ENCODE measurements at places on chromosomes 4 and X.

DNA sequence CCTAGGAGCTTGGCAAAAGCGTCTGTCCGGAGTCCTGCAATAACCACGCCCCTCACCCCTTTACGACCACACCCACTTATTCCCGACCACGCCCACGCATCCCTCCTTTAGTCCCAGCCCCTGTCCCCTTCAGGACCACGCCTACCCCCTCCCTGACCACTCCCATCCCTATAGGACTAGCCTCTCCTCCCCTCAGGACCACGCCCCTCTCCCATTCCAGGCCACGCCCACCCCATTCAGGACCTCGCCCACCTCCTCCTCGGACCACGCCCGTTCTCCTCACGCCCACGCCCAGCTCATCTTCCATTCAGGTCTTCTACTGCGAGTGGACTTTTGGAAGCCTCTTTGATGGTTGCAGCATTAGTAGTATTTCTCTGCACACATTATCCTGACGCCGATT is 131.2 kb upstream of the STX18 start:
- DNase-seq, result no peak

DNA sequence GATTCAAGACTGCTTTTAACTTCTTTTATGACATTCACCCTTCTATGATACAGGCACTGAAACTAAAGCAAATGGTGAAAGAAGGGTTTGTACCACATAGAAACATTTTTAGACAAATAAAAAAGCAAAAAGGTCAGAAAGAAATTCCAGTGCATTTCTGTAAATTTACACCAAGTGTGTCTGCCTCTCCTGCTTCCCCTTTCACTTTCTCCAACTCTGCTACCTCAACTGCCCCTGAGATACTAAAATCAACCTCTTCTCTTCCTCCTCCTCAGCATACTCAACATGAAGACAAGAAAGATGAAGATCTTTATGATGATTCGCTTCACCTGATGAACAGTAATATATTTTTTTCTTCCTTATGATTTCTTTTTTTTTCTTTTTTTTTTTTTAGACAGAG is 187.9 kb downstream of the LRBA start:
- no peak for DNase-seq

DNA sequence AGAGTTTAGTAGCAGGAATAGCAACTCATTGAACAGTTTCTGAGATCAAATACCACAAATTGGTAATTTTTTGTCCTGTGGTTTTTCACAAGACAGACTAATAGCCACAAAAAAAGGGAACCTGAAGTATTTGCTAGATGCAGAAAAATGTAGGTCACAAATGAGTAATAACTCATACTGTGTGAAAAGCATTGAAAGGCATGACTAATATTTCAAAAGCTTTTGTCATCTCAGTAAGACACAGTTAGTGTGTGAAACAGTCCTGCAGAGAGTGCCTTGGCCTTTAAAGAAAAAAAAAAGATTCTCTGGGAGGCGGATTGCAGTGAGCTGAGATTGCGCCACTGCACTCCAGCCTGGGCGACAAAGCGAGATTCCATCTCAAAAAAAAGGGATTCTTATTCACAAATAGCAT is 31.4 kb upstream of the SLC25A31 start:
- DNase-seq, result no peak

DNA sequence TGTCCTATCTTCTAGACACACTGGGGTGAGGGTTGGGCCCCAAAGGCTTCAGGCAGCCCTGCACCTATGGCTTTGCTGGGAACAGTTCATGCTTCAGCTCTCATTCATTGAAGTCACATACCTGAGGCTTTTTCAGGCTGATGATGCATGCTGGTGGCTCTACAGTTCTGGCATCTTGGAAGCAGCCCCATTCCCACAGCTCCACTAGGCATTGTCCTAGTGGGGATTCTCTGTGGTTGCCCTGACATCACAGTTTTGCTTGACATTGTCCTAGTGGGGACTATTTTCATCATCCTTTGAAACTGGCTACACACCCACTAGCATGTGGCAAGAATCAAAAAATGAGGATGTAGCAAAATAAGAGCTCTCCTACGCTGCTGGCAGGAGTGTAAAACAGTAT is 37.7 kb upstream of the C4orf17 start:
- DNase-seq, result no peak

- no peak for DNase-seq
These were observed 288.7 kb downstream of the PRDM5 start for GRCh38 chr4:120633810-120634209.

DNA sequence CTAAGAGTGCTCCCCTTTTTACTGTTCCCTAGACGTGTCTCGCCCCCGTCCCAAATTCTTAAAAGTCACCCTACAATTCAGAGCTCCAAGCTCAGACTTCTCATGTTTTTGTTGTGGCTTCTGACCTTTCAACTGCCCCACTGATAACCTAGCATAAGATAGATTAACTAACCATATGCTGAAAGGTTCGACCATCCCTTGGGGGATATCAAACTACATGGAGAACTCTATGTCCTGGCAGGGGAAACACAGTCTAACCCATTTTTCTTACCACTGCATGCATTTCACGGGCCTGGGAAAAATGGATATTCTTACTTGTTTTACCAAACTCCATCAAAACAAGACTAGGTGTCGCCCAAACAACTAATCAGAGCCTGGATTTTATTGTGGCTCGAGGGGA is 236.4 kb upstream of the MID1 start:
- no peak for DNase-seq

DNA sequence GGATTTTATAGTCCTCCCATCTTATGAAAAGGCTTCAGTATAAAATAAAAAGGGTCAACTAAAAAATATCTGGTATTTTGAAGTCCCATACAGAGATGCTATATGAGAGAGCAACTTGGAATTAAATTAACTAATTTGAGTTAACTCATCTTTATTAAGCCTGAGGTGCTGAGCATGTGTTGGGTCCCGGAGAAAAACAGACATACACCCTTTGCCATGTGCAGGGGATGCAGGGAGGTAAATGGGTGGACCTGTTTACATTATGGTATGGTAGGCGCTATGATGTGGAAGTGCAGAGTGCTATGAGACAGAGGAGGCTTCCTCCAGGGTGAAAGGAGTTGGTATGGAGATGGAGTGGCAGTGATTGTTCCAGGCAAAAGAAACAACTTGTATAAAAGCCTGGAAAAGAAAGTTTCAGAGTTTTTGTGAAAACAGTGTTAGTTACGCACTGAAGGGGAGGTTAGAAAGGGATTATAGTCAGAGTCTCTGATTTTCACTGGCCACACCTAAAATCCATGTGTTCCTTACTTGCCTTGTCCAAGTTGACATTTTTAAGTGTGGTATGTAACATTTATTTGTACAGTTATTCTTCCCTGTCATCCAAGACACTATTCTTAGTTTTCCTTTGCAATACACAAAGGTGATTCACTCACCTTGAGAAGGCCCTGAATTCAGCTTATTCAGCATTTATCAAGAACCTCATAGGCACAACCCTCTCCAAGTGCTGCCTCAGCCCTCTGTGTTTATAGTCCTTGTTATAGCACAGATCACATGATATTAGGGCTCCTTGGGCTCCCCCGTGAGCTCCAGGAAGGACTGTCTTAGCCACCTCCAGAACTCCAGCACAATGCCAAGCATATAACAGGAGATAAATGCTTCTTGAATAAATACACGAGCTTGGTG is 152.0 kb downstream of the RASL11B start:
- no peak for DNase-seq

DNA sequence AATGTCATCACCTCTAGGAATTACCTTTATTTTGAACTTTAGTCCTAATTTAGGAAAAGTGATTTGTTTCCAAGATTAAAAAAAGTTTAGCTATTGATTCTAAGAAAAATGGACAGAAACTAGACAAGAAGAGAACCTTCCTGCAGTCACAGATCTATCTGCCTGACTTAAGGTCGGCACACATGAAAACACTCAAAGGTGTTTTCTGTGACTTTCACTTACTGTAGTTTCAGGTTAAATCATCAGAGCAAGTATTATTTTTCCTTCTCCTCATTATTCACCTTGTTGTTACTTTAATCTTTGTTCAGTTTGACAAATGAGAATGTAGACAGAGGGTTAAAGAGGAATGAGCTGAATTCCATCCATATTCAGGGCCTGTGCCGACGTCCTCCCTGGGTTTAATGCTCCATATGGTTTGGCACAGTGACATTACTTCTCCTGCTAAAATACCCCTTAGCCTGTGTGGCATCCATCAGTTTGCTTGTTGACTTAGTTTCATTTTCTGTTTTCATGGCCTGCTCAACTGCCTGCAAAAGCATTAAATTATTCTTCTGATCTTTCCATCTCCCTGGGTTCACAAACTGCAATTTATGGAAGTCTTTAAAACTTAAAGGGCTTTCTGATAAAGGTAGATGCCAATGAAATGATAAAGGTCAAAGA is 352.7 kb downstream of the NKX6-1 start:
- DNase-seq, result no peak

GRCh38 chr4:168264903-168265302 is 53.6 kb downstream of the DDX60 start:
- DNase-seq, result no peak

Measured in stimulated activated CD4-positive, alpha-beta T cell treated with anti-CD3 and anti-CD28 coated beads, Interleukin-15, amount 100 ng/mL, for 1 hour (primary cell).